ENCODE measurements at places on chromosomes 1 and 21.

- no peak for DNase-seq
Measured at GRCh38 chr1:40588586-40588985, 57.1 kb downstream of the ZNF684 start.

DNA sequence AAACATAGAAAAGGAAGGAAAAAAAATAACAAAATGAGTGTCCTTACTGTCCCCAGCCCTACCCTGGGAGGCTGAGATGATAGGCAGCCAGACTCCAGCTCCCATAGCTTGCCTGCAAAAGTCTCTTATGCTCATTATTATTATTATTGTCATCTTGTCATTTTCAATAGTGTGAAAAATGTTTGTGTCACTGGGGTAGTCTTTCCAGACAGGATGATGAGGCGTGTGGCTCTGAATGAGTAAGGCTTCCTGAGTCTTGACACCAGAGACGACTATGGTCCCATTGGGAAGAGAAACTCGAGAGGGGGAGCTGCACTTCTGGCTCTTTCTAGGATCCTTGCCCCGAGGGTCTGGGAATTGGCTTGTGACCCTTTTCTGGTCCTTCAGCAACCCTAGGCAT, 1.1 kb upstream of the CYB561D1 start:
- no peak for DNase-seq

GRCh38 chr1:156124557-156125483, 10.3 kb downstream of the LMNA start:
- no peak for DNase-seq

GRCh38 chr1:35864813-35865212, 18.2 kb upstream of the AGO1 start:
- no peak for DNase-seq

DNA sequence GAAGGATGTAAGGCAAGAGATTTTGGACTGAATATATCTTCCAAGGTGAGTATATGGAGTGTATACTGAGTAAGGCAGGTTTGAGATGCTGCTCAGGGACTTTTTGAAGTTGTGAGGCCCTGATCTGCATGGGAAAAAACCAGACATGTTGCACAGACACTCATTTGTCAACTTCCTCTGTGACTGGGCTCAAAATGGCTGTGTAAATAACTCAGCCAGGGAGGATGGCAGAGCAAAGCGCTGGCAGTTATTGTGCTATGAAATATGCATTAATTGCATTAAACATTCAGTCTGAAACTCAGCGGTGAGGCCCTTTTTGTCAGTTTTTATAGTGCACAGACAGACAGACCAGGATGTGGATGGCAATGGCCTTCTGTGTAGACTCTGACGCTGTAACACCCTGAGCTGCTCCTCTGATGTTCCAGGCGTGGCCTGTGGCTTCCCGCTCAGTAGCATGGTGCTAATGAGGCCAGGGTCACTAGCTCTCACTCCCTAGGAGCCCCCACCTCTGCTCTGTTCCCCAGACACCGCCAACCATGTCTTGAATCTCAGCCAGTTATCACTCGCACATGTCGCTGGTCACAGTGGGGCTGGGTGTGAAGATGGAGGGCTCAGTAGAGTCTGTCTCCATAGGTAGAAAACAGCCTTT, 307.0 kb upstream of the PROX1 start:
- DNase-seq, result no peak

- no peak for DNase-seq
Measured at GRCh38 chr1:91529856-91530255, 29.2 kb downstream of the CDC7 start.

GRCh38 chr1:94721240-94721639, 98.9 kb upstream of the SLC44A3 start:
- DNase-seq, result no peak

DNA sequence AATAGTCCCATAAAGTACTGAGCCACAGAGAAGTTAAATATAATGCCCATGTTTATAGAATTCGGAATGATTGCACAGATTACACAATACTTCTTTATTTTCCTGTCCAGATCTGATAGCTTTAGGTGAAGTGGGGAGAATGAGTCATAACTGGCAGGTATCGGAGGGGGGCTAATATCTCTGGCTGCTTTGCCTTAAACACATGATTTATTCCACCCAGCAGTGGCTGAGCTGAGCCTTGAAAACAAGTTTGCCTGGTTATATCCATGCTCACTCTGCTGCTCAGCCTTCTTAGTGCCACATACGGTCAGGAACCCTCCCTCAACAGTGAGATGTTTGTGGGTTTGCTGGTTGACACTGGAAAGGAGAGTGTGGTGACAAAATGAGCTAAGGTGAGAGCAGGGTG, 119.7 kb upstream of the ZNF648 start:
- DNase-seq, result no peak

- DNase-seq, result no peak
Measured at GRCh38 chr1:209484429-209484828, 99.1 kb upstream of the CAMK1G start.

GRCh38 chr1:26598890-26599289, 69.3 kb downstream of the RPS6KA1 start:
- DNase-seq, result no peak

DNA sequence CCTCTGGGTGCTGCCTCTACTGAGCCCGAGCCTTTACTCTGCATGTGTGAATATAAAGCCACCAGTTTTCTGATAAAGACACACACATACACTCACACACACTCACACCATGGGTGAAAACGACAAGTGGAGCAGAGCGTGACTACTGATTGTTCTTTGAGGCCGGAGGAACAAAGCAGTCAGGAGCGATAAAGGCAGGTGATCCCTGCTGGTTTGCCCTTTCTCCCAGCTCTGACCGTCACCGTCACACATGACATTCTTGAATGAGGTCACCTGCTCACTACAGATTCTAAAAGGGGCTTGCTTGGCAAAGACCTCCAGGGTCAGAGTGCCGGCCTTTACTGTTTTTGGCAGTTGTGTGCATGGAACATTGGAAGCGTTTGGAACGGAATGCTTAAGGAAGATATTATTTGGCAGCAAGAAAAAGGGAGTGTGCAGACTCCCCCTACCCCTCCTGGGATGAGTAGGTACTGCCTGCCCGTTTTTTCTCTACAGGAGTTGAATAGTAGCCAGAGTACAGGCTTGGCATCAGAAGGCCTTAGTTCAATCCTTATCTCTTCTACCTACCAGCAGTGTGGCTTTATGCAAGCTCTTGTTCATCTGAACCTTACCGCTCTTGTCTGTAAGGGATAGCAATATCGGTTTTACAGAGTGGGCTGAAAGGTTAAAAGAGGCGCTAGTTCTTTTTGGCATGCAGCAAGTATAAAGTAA, 79.7 kb downstream of the PBX1 start:
- no peak for DNase-seq

- DNase-seq, result no peak
Measured at GRCh38 chr1:34867415-34867814, 7.9 kb upstream of the SMIM12 start.

- no peak for DNase-seq
Measured at GRCh38 chr1:178621822-178622221, 103.2 kb upstream of the RALGPS2 start.

DNA sequence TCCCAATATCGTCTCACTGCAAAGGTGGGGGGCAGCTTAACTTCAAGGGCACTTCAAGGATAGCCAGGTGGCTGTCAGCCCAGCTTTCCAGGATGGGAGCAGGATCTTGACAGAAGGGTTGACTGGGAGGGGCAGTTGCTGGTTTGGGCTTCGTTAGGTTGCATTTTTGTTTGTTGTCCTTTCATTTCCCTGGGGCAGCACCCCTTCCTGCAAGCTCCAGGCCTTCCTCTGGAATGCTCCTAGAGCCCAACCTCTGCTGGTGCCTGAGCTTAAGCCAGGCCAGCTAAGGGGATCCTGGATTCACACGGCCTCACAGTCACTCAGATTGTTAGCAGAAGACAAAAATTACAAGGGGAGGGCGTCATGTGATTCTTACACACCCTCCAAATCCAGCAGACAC, 4.1 kb upstream of the OLIG2 start:
- DNase-seq, result no peak

- no peak for DNase-seq
Measured at GRCh38 chr1:159274631-159275030, 27.5 kb upstream of the FCER1A start.

GRCh38 chr1:3221112-3222041, 152.4 kb downstream of the PRDM16 start:
- no peak for DNase-seq

- no peak for DNase-seq
Measured at GRCh38 chr1:66035616-66036245, 243.0 kb downstream of the PDE4B start.

DNA sequence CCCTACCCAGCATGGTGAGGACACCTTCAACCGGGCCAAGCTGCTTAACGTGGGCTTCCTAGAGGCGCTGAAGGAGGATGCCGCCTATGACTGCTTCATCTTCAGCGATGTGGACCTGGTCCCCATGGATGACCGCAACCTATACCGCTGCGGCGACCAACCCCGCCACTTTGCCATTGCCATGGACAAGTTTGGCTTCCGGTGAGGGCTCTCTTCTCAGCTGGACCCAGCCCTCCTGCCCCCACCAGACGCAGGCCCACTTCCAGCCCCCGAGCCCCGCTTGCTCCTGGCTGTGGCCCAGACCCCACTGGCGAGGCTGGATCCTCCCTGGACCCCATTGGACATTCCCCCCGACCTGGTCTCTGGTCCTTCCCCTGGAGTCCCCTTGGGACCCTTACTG, 5.8 kb downstream of the B4GALT2 start:
- DNase-seq, result no peak

DNA sequence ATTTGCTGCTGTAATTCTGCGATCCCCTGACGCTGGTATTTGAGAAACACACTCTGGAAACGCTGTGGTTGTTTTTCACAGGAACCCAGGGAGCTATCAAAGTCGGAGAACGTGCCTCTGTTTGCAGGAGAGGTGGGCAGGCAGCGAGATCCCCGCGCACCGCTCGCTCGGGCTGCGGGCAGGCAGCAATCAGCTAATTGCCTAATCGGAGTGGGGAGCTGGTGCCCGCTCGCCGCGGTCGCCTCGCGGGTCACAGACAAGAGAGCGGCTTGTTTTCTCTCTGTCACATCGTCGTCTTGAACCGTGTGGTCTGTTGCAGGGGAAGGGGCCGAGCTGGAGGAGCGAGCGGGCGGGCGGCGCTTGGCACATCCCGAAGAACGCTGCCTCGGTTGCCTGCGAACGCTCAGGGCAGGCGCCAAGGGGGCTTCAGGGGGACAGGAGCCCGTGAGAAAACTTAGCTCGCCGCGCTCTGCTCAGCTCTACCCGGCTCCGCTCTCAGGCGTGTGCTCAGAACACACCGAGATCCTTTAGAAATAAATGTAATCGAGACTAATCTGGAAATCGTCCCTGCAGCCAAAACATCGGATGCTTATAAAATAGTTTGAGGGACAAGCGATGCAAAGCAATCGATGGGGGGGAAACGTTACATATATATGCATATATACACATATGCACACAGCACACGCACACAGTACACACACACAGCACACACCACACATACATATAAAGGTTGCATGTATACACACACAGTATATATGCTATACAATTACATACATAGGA, 93.6 kb upstream of the SMYD2 start:
- DNase-seq, result no peak

DNA sequence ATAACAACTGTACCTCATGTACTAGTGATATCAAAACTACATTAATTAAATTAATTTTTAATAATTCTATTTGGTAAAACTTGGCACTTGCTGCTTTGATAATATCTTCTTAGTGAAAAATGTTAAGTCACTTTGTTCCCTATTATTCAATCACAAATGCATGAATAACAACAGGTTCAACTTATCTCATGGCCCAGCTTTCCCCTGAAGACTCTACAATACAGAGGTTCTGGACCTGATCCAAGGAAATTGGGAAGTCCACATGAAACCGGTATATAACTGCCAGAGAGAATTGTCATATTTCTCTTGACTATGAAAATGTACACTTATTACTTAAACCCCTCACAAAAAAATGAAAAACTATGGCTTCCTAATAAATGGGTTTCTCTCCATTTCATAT, 33.9 kb upstream of the PTPRC start:
- DNase-seq, result no peak

DNA sequence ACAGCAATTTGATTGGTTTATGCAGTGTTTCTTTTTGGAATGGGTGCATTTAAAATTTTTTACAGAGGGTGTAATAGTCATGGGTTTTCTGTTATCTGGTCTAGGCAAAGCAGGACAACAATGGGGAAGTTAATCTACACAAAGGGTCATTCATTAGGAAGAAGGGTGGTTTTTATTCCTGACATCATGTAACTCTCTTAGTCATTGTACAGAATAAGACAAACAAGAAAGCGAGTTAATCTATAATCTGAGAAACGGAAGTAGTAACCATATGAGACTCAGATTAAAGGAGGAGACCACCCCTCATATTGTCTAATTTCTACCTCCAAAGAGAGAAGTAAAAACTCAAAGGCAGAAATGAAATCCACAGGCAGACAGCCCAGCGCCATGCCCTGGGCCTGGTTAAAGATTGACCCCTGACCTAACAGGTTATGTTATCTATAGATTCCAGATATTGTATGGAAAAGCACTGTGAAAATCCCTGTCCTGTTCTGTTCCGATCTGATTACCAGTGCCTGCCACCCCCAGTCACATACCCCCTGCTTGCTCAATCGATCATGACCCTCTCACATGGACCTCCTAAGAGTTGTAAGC, 10.5 kb upstream of the IFI6 start:
- DNase-seq, result no peak

DNA sequence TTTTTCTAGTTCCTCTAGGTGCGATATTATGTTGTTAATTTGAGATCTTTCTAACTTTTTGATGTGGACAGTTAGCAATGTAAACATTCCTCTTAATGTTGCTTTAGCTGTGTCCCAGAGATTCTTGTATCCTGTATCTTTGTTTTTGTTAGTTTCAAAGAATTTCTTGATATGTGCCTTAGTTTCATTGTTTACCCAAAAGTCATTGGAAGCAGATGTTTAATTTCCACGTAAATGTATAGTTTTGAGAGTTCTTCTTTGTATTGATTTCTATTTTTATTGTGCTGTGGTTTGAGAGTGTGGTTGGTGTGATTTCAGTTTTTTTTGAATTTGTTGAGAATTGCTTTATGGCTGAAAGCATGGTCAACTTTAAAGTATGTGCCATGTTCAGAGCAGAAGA, 319.4 kb downstream of the PTBP2 start:
- DNase-seq, result no peak

GRCh38 chr1:246760422-246761347, 36.5 kb downstream of the SCCPDH start:
- DNase-seq, result no peak

- no peak for DNase-seq
Measured at GRCh38 chr21:33025106-33025488, 638 bp upstream of the OLIG2 start.

- DNase-seq, result no peak
Measured at GRCh38 chr1:54275349-54275748, 75.4 kb downstream of the MRPL37 start.

GRCh38 chr1:36517011-36517771, 34.5 kb upstream of the CSF3R start:
- DNase-seq, result no peak

DNA sequence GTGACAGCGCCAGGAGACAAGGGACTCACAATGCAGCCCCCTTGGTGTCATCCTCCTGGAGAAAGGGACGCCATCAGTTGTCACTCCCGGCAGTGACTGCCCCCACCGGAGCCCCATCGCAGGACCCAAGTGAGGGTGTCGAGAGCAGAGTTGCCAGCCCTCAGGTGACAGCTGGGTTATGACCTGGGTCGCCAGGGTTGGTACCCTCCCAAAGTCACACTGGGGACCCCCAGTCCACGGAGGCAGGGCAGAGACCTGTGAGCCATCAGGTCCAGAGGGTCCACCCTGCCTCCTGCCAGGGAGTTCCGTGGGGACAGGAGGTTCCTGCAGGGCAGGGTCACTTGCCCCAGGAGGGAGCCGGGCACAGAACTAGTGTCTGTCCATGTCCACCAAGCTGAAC, 78.2 kb upstream of the IFFO2 start:
- DNase-seq, result no peak

- DNase-seq, result peak; percentile 57
Measured at GRCh38 chr1:18955441-18956192, 859 bp downstream of the IFFO2 start.
